Left renal pelvis (tissue), 4 donors: ENCODE measurements at places on chromosomes 2 and 18.

DNA sequence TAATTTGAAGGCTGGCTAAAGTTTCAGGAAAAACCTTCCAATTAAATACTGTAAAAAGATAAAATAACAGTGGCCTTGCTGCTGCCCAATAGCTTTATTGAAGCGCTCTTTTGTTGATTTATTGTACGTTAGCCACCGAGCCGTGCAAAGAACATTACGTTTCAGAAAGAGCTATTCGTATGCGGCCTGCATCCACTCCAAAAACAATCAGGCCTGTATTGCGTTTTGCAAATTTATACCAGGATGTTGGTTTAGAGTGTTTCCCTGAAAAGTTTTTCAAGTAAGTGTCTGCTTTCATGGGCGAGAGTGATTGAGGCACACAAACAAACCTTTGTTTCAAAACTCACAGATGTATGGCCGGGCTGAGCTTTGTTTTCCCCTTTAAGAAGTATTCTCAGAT, 257.2 kb upstream of the SALL3 start:
- no peak for DNase-seq

- DNase-seq: no peak
Measured at GRCh38 chr2:207505171-207505570, 24.6 kb upstream of the CREB1 start.

- DNase-seq: no peak
Measured at GRCh38 chr2:159067971-159068370, 99.5 kb downstream of the TANC1 start.

- no peak for DNase-seq
Measured at GRCh38 chr2:152826581-152827279, 108.3 kb downstream of the ARL6IP6 start.

GRCh38 chr18:79275461-79275860, 120.3 kb upstream of the NFATC1 start:
- DNase-seq: no peak

DNA sequence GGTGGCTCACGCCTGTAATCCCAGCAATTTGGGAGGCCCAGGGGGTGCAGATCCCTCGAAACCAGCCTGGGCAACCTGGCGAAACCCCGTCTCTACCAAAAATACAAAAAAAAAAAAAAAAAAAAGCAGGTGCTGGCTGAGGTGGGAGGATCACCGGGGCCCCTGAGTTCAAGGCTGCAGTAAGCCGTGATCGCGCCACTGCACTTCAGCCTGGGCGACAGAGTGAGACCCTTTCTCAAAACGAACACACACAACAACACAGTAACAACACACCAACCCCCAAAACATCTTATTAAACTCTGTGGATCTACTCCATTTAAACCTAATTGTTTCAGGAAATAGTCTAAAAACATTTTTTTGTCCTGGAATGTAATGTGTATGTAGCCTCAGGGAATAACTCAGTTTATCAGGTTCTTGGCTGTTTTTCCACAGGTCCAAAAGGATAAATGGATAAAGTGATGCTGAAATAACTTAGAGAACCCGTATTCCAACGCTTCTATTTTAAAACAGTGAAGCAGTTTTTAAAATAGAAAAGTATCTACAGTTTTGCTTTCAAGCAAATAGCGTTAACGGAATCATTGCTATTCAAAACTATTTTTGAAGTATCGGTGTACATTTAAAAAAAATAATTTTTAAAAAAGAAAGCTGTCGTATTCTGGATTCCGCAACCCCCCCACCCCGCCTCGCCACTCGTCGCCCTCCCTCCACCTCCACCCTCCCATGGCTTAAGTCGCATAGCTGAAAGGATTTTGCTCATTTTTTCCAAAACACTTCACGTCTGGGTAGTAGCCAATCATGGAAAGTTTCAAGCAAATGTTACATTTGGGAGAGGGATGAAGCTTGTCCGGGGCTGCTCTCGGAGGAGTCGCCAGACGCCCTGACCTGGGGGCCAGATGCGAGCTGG, 895 bp upstream of the GLS start:
- DNase-seq: no peak

DNA sequence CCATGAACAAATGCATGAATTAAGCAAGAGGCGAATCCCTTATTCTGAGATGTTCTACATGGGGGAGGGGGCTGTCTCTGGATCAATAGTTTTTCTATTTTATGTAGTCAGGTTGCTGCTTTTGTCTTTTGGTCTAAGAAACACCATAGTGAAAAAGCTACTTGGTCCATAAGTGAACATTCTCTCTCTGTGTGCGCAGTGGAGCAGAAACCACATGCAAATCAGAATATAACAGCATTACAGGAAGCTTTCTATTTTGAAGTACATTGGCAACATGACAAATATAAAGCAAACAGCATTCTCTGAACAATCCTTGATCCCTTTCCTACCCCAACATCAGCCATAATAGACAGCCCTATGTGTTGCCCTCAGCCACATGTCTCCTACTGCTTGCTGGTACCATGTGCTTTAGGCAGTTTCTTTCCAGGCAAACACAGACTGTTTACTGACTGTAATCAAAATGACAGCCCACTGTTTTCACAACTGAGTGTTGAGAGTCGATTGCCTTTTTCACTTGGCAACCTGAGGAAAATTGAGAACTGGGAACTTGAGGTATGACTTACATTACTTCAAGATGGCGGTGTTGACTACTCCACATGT, 10.6 kb downstream of the SCN3A start:
- no peak for DNase-seq

- DNase-seq: no peak
Measured at GRCh38 chr2:3432693-3433338, 53.3 kb downstream of the TRAPPC12 start.

DNA sequence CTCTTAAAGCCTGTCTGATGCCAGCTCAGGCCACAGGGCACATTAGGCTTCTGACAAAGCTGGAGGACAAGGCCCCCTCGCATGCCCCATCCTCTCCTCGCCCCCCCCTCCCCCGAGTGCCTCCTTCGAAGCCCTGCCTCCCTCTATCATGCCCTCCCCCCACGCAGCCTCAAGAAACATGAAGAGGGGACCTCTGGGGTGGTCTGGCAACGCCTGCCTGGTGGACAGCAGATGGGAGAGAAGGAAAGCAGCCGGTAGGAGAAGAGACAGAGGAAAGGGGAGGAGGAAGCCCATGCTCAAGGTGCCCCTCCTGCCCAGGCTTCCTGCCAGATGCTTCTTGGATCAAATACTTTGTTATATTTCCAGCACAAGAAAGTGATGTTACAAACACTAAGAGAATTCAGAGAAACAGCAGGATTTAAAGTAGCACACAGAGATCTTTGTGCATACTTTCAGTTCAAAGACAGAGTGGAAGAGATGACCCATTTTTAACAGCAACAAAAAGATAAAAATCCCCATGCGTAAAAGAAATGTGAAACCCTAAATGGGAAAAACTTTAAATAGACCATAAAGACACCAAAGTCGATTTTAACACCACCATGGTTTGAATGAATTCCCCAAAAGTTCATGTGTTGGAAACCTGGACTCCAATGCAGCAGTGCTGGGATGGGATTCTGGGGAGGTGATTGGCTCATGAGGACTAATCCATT, 19.0 kb downstream of the BOK start:
- no peak for DNase-seq
